ENCODE measurements at places on chromosomes 4 and X.

DNA sequence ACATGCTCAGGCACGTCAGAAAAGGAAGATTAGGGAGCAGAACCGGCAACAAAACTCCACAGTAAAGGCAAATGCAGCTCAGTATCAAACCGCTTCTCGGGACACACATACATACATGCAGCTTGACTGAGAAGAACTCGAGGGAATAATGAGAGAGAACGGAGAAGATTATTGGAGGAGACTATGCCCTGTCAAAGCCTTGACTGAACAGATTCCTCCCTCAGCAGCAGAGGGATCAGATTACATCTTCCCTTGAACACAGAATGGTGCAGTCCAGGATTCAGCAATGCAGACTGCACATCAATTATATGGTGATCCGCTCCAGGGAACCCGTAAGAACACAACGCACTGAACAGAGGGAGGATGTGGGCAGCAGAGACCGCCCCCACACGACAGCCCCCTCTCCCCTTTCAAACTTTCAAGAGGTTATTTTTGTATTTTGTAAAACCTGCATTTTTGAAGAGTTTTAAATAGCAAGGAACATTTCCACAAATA, 183.2 kb downstream of the FBXW7 start:
- DNase-seq, result peak; percentile 63

DNA sequence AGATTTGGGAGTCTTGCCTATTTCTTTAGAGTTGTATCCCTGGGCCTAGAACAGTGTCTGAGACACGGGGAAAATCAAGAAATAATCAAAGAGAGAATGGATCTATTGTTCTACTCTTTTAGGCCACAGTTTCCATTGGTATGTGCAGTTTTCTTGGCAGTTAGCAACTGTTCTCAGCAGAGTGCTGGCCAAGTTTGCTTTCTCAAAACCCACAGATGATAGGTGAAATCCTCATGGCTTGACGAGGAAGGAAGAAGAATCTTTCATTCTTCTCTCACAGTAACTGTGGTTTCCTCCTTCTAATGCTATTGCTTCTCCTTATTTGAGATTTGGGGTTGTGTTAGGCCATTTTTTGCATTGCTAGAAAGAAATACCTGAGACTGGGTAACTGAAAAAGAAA, 42.2 kb downstream of the AGA start:
- no peak for DNase-seq

DNA sequence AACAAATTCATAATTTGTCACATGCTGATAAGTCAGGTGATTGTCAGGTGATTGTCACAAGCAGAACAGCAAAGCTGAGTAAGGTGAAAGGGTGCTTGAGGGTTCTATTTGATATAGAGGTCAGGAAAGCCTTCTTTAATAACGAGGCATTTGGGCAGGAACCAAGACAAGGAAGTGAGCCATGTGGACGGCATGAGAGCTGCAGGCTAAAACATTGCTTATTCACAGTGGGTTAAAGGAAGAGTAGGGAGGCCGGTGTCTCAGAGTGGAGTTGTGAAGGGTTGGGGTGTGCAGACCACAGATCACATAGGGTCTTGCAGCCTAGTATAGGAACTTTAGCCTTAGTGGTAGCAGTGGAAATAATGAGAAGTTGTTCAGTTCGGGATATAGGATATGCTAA, 31.3 kb upstream of the CYP2U1 start:
- DNase-seq, result no peak

- no peak for DNase-seq
Measured at GRCh38 chrX:15822922-15823321, 31.7 kb downstream of the AP1S2 start.

DNA sequence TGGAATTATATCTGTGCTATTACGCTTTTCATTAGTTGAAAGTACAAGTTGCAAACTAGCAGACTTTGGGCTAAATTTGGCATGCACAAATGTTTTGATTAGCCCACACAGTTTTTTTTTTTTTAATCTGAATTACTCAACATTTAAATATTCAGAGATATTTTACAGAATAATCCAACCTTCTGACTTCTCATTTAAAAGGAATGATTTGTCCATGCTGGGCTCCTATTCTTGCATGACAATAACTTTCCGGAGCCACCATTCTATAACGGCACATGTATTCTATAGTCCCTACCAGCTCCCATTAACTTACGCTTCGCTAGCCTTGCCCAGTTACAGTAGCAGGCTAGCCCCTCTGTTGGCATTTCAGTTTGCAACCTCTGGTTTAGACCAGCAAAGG, 219.3 kb upstream of the FTHL17 start:
- no peak for DNase-seq

GRCh38 chrX:22037225-22037624, 5.1 kb downstream of the PHEX start:
- no peak for DNase-seq

DNA sequence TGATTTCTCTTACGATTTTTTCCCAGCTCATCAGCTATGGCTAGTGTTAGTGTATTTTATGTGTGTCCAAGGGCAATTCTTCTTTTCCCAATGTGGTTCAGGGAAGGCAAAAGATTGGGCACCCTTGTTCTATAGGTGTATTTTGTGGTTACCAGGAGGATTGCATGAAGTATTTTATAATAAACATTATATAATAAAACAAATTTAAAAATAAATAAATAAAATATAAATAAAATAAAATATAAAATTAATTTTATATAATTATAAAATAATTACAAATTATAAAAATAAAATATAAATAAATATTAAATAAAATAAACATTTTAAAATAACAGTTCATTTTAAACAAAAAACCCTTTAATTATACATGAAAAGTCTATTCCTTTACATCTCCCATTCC, 35.6 kb upstream of the UGT2B10 start:
- DNase-seq, result no peak

DNA sequence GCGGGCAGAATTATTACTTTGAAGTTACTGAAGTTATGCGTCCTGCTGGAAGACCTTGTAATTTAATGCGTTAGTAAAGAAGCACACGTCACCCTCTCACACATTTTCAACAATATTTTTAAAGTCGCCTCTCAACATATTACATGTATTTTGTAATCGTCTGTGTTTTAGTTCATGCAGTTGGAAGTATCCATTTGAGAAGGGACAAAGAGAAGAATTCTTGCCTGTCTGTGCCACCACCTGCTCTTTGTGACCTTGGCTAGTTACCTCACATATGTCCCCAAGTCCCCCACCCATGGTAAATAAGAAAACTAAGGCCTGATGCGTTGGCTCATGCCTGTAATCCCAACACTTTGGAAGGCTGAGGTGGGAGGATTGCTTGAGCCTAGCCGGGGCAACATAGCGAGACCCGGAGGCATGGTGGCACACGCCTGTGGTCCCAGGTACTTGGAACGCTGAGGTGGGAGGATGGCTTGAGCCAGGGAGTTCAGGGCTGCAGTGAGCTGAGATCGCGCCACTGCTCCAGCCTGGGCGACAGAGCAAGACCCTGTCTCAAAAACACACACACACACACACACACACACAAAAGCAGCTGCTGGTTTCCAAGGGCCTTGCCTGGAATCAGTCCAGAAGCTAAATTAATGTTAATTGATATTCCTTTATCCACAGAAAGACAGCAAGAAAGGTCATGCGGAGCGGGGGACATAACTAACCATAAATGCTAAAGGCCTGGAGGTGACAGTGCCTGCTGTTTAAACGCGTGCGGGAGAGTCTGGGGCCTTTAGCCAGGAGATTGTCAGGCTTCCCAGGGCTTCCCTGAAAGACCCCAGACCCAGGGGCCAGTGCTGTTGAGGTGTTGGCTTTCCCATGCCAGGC, 811 bp downstream of the TMEM187 start:
- DNase-seq, result no peak

DNA sequence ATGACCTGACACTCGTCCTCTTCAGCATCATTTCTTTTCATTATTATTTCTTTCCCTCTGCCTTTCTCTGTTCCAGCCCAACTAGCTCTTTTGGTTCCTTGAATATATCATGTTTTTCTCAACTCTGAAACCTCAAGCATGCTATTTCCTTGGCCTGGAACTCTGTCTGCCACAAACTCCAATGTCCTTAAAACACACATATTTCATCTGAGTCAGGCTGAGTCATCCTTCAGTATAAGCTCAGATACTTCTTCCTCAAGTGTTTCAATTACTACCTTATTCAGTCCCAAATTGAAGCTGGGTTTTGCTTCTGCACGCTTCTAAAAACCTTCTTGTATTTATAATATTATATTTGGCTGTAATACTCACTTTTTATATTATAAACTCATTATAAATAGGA, 424.2 kb downstream of the PDGFC start:
- DNase-seq, result no peak

DNA sequence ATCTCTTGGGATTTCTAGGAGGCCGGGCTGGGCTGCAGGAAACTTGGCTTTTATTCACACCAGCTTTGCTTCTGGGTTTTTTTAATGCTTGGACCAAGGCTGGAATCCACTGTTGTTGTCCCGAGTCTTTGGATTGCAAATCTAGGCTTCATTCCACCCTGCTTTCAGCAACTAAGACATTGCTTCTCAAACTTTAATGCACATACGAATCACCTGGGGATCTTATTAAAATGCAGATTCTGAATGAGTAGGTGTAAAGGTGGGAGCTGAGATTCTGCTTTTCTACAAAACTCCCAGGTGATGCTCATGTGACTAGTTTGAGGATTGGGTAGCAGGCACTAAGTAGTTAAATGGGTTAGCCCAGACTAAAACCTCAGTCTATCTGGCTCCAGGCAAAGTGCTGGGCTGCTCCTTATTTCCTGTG, 39.2 kb upstream of the GPC4 start:
- no peak for DNase-seq

- DNase-seq, result no peak
Measured at GRCh38 chr4:7306021-7306965, 114.0 kb downstream of the SORCS2 start.

GRCh38 chr4:125041372-125041930, 273.3 kb upstream of the FAT4 start:
- DNase-seq, result no peak

DNA sequence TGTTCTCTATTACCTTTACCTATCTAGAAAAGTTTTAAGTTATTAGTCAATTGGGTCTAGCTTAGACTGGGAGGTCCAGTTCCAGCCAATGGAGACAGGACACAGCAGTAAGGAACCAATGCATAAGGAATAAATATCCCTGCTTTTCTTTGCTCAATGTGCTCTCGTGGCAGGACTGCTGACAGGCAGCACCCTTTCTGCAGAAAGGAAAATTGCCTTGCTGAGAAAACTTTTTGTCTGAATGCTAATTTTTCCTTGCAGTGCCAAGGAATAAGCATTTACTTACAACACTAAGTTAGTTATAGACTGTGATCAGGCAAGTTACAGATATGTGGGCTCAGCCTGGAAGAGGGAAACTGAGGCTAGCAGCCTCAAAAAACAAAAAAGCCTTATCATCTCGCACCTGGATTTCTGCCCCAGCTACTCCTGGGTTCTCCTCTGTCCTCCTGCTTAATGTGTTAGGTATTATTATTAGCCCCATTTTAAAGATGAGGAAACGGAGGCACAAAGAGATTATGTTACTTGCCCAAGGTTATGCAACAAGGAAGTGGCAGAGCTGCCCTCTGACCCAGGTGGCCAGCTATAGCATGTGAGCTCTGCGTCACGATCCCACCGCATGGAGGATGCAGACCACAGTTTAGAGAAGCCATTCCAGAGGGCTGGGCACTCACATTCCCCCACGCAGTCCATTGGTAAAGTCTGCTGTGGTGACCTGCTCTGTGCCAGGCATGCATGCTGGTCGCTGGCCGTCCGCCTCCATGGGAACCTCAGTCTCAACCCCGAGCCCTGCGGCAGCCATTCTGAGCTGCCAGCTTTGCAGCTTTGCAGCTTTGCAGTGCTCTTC, 40.5 kb upstream of the C4orf50 start:
- no peak for DNase-seq

- no peak for DNase-seq
Measured at GRCh38 chr4:94960708-94961107, 203.0 kb downstream of the BMPR1B start.

GRCh38 chrX:111168314-111168713, 72.3 kb downstream of the PAK3 start:
- no peak for DNase-seq

- DNase-seq, result peak; percentile 58
Measured at GRCh38 chrX:130091980-130092522, 18.2 kb downstream of the ELF4 start.

DNA sequence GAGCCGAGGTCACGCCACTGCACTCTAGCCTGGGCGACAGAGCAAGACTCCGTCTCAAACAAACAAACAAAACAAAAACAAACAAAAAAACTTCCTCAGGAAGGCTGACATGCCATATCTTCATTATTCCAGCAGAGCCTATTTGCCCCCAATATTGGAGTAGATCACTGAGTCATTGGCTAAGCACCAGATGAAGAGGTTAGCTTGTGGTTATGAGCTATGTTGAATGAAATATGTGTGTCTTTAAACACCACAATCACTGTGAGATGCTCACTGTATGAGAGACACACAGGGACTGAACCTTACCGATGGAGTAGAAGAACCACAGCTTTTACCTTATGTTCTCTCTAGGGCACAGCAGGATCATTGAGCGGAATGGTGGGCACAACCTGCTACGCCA, 122.1 kb upstream of the EOLA2 start:
- DNase-seq, result no peak

- DNase-seq, result no peak
Measured at GRCh38 chrX:38151441-38151840, 69.2 kb downstream of the SRPX start.

DNA sequence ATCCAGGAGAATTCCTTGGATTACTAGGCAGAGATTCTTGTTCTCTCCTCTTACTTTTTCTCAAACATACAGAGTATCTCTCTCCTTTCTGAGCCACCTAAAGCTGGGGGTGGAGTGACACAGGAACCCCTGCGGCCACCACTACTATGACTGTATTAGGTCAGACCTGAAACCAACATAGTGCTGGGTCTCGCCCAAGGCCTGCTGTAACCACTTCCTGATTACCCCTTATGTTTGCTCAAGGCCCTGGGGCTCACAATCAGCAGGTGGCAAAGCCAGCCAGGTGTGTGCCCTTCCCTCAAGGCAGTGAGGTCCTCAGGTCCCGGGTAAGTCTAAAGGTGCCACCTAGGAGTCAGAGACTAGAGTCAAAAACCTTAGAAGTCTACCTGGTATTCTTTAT, 166.4 kb downstream of the PARM1 start:
- no peak for DNase-seq

GRCh38 chr4:187268940-187269339, 545.3 kb upstream of the FAT1 start:
- no peak for DNase-seq

DNA sequence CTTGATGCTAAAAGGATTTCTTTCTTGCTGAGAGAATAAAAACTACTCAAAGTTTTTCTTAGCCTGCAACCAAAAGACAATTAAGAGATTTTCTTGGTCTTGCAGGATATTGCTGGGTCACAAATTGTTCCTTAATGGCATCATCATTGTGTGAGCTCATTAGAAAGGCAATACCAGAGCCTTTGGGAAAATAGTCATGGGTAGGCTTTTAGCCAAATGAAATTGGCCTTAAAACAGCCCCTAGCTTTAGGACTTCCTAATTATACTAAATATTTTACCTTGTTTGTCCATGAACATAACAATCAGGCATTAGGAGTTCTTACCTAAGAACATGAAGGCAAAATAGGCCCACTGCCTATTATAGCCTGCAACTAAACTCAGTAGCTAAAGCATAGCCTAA, 10.4 kb upstream of the FAM13A start:
- no peak for DNase-seq

Data from NCI-H510A (cell line).